ENCODE measurements at places on chromosomes 2 and 18.

DNA sequence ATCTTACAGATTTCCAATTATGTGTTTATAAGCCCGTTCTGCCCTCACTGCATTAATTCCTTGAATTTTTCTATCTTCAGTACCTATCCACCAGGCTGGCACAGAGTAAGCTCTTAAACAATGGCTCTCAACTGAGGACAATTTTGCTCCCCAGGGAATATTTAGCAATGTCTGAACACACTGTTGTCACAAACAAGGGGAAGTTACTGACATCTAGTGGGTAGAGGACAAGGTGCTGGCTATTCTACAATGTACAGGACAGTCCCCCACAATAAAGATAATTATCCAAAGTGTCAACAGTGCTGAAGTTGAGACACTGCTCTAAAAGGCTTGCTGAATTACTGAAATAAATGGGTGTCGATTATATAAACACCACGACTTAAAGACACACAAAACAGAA lies 5.0 kb downstream of the NDUFS1 start:
- DNase-seq: no peak

DNA sequence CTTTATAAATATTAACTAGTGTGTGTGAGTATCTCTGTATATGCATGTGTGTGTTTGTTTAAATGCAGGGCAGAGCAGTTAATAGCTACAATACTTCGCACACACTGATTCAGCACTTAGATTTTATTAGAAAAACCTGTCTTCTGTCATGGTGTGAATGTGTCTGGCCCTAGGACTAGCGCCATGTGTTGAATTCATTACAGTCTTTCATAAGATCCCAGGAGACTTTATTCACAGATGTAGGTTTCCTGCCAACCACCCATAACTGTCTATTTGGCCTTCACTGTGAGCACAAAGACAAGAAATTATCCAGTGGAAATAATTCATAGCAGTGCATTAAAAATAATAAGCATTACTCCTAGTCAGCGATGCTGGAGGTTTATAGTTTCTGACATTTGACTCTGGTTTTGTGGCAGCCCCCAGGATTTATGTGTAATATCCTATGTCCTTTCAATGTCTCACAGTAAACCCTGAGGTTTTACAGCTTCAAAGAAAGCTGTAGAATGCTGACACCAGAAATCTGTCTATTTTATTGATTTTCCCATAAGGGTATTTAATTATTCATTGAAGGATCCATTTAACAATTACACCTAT lies 93.9 kb downstream of the ZNF804A start:
- DNase-seq: no peak

DNA sequence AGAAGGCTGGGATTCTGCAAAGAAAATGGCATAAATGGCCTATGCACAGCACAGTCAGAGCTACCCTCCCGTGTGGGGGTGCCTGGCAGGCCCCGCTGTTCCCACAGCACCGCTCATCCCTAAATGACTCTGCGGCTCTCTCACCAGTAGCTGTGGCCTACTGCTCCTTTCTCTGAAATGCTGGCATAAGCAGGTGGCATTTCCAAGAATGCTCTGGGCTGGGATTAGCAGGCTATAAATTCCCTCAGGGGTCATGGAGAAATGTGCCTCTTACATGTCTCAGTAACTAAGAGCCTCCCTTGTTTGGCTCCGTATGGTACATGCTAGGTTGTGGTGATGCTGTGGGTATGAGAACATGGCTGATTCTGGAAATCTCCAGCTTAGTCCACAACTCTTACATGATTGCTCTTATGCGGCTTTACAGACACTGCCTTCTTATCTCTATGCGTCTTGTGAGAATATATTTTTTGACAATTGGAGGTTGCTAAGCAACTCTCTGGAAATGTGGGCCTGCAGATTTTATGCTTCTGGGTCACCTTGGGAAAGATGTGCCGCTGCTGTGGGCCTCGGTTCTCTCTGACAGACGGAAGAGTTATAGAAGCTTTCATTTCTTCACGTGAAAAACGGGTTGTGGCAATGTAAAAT lies 80.3 kb upstream of the GATA6 start:
- no peak for DNase-seq

GRCh38 chr2:176473177-176473576 lies 203.9 kb downstream of the MTX2 start:
- no peak for DNase-seq

DNA sequence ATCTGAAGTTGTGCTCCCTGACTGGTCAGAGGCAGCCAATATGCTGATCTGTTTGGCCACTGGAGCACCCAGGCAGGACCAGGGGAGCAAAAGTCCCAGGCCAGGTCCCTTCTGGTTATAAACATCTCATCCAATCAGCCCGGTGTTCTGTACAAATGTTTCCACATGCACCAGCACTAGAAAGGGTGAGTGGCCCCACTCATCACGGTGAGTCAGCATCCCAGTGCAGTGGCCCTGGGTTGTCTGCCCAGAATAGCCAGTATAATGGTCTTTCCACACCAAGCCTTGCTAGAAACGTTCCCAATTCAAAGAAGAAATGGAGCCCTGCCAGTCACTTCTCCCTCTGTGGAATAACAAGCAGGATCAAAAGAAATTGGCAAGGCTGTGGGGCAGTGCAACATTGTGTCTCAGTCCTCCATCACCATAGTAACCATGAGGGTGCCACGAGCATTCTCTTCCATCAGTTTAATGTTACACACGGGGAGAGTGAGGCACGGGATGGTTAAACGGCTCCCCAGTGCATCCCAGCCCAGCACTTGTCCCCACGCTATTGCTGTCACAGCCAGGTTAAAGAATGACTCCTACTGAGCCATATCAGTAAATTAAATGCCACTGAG lies 174.9 kb downstream of the SEPTIN10 start:
- no peak for DNase-seq

- DNase-seq: peak; percentile 32
Observed at GRCh38 chr2:39504790-39505335, 67.8 kb upstream of the MAP4K3 start.

GRCh38 chr18:12929477-12930083 lies 18.2 kb upstream of the SEH1L start:
- no peak for DNase-seq

DNA sequence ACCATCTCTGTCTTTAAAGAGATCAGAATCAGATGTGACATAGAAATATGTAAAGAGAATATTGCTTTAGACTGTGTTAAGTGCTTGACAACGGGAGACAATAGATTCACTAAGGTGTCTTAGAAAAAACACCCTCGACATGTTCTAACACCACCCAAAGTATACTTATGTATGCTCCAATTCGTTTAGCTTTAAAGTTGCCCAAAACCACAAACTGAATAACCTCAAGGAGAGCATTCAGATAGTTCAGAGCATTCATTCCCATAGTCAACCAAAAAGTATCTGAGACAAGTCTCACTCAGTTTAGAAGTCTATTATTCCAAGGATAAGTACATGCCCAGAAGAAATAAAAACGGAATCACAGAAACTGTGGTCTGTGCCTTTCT lies 96.4 kb downstream of the KYNU start:
- no peak for DNase-seq

DNA sequence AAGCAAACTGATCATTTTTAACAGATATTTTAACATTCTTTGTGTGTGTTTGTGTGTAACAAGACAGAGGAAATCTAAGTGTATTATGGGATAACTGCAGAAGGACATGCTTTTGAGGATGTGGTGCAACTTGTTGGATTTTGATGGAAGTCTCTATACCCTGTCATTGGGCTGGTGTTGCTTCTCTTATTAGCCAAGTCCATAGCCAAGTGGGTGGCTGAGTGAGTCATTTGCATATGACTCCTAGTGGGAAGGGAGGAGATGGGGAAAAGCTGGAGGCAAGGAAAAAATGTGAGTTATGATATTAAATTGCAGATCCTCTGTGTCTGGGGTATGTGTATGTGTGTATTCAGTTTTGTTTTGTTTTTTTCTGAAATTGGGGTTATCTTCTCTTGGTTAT lies 879.9 kb downstream of the DCC start:
- DNase-seq: no peak

DNA sequence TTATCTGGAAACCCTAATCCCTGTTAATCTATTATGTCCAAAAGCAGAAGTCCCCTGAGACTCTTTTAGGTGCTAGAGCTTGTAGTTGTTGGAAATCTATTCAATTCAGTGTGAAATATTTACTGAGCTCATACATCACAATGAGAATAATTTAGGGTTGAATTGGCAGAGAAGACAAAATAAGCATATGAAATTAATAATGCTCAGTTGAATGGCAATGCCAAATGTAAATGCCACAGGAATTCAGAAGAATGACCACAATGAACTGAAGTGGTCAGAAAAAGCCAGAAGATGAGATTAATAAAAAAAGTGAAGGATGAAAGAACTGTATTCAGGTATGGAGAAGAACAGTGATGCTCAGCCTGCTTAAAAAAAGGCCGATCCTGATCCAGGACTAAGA lies 8.0 kb upstream of the STAT4 start:
- DNase-seq: no peak

GRCh38 chr2:136932700-136933099 lies 167.4 kb downstream of the THSD7B start:
- DNase-seq: no peak

DNA sequence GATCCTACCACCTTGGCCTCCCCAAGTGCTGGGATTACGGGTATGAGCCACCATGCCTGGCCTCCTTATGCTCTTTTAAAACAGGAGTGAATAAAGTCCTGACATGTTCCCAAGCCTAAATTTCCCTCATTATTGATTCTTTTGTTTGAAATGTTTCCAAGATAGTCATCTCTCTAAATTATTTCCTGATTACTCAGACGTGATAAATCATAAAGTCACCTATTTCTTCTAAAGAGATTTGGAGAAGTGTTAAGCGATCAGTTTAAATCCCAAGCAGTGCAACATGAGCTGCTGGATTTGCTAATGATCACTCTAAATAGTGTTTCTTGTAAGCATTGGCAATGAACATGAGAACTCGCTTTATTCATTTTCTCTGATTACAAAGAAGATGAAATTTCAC lies 51.8 kb downstream of the PMAIP1 start:
- DNase-seq: no peak

GRCh38 chr18:74804677-74805076 lies 207.0 kb downstream of the ZNF407 start:
- no peak for DNase-seq

- DNase-seq: no peak
Observed at GRCh38 chr18:2597639-2598038, 26.3 kb downstream of the NDC80 start.

DNA sequence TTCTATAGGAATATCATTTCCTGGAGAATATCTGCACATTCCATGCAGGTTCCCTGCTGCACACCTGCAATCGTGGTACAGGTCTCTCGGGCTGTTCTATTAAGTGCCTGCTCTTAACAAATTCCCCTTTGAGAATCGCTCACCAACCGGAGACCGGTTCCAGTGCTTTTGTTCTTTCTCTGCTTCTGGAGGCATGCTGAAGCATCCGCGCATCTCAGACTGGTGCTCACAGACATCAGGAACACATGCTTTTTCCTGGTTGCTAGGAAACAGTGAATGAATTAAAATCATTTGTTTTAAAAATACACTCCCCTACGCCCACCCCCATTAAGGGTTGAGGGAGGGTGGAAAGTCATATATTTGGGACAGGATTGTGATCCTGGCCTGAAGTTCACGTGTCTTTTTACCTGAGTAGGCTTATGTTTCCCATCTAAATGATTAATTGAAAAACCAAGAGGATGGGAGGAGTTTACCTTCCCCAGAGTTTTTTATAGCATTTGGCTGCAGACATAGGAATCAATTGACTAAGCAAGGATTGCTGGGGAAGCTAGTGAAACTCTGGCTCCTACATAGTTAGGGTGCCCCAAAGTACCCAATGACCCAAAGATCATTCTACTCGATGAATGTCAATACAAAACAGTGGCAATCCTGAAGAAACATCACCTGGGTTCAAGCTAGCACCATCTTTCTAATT lies at the start of gene C2orf80:
Gene C2orf80, minus strand, starts transcription at position 221 of the 694 bp plus-strand sequence. CDS start 3,044 bp downstream, outside the sequence.
- no peak for DNase-seq

DNA sequence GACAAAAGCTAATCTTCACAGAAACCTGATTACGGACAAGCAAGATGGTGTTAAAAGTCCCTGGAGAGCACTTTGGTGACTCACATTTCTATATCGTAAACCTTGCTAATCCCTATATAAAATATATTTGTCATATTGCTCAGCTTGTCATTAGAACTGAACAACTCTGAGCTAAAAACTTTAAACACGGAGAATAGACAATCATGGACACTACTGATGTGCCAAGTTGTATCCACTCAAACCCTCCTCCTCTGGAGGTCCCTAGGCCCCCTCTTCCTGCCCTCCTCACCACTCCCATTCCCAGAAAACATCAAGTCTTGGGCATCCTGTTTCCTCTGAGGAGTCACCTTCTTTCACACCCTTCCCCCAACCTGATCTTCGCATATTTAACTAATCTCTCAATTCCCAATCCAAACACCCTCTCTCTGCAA lies 138.7 kb upstream of the PID1 start:
- DNase-seq: no peak

DNA sequence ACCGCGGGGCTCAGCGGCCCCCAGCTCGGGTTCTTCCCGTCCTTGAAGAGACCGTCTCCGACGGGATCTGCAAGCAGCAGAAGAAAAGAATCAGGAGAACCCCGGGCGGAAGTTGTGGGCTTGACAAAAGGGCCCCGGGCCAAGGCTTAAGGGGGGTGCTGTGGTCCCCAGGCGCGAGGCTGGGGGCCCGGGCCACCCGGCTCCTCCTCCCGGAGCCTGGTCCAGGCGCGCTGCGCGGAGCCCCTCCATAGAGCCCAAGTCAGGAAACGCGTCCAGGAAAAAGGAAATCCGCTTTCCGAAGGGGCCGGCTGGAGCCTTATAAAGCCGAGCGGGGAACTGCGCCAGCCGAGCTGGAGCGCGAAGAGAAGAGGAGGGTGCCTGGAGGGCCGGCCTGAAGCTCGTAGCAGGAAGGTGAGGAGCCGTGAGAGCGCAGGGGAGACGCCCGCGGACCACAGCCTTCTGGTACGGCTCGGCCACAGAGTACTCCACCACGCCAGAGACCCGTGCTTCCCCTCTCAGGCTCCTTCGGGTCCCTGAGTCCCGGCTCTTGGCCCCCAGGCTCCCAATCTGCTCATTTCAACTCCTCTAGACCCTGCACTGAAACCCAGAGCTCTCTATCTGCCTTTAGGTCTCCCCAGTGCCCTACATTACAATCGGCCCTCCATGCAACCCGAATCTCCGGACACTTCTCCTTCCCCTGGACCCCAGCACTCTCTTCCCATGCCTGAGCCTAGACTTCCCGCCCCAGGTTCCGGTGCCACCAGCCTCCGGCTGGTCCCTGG lies 554 bp downstream of the FEV start:
- no peak for DNase-seq

GRCh38 chr2:51638811-51639210 lies 606.9 kb upstream of the NRXN1 start:
- DNase-seq: no peak

- no peak for DNase-seq
Observed at GRCh38 chr2:202690321-202690900, 55.6 kb downstream of the FAM117B start.

- no peak for DNase-seq
Observed at GRCh38 chr18:39942702-39943101, 2012.3 kb upstream of the PIK3C3 start.

DNA sequence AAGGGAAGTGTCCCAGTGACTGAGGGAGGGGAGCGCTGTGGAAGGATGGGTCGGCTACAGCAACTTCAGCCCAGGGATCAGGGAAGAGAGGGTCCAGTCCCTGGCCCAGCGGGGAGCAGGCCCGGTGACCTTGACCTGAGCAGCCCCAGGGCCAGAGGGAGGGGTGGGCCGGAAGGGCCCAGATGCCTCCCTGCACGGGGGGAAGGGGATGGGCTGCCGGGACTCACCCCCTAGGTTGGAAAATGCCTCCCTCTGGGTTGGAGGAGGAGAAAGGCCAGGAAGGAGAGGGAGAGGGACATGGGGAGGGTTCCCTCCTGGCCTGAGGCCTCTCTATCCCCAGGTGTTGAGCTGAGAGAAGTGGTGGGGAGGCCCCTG lies 19.8 kb downstream of the GPC1 start:
- no peak for DNase-seq

- no peak for DNase-seq
Observed at GRCh38 chr2:128446874-128447537, 128.3 kb upstream of the HS6ST1 start.

- DNase-seq: no peak
Observed at GRCh38 chr18:13909141-13909940, 6.0 kb downstream of the MC2R start.
